ENCODE measurements at places on chromosomes 2 and 18. TPM values are rescaled to one million over a fixed set of nuclear protein-coding genes. Genes with fewer than 3 reads are reported as not detected.

DNA sequence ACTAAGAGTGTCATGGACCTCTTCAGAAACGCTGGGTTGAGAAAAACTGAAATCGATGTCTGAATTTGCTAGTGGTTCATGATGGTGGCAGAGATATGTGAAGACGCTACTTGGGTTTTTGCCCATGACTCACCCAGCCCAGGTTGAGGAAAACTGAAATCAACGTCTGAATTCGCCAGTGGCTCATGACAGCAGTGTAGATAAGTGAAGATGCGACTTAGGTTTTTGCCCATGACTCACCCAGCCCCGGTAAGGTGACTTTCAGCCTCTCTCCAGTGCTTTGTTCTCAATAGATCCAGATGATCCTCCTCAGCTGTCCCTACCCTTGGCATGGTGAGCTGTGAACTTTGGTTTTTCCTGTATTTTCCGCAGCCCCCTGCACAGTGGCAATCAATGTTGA lies 105.3 kb upstream of the SIX3 start:
- no peaks in the 10 kb centered on the region for H3K4me1 ChIP-seq
- DNase-seq, result no peak
- H3K27me3 ChIP-seq, result no peaks in the 10 kb centered on the region
- H3K27ac ChIP-seq, result no peak overlapping the region

The ATP8B1 gene
- total RNA-seq, result 7.8 TPM

DNA sequence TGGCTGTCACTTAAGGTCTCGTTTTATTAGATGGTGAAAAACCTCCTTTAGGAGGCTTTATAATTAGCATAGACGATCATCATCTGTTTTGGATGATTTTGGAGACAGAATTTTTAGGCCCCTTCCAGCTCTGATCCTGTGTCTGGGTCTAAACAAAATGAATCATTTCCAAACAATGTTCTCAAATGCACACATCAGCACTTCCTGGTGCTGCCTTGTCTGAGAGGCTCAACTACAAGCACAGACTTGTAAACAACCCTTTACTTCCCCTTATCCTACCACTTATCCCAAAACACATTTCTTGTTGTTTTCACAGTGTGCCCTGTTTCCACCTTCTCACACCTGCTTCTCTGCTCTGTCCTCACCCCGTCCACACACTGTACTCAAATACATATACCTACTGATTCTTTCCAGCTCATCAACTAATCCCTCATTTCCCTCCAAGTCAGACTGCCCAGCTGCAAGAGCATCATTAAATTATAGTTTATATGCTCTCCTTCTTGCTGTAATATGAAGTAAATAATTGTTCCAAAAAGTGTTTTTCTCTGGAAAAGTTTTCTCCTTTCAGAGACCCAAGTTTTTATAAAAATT lies 71.2 kb upstream of the COL3A1 start:
- H3K4me1 ChIP-seq, result peaks cover 4% of the 10 kb centered on the region
- no peaks in the 10 kb centered on the region for H3K27me3 ChIP-seq
- no peaks in the 10 kb centered on the region for H3K36me3 ChIP-seq
- no peak overlapping the region for H3K27ac ChIP-seq

The PRKAG3 gene
- total RNA-seq, result not detected

- no peak overlapping the region for H3K27ac ChIP-seq
- no peaks in the 10 kb centered on the region for H3K27me3 ChIP-seq
- no peak overlapping the region for H3K4me3 ChIP-seq
- no peak for DNase-seq
- no peaks in the 10 kb centered on the region for H3K36me3 ChIP-seq
Observed at GRCh38 chr2:60359569-60359968, 193.9 kb downstream of the BCL11A start.

The CDH19 gene
- 0.80 TPM for total RNA-seq

Measured in ovary (tissue), 10 donors.